ENCODE measurements at places on chromosomes 6 and 20.
A peak's percentile ranks its signal among the peaks of the same experiment; 100 is the strongest.

DNA sequence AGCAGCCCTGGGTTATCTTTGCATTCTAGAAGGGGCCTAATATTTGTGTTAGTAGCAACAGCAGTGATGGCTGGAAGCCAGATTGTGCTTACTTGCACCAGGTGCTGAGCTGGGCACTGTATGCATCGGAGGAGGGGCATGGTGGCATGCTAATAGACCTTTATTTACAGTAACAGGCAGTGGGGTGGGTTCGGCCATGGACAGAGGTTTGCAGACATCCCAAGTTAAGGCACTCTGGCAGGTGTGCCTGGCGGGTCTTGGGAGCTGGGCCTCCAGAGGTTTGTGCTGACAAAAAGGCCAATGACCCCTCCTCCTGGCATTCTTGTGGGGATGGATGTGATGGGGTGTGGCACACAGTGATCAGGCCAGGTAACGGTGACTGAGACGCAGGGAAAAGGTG, 39.0 kb upstream of the CD93 start:
- peak; percentile 74 for DNase-seq

- DNase-seq = no peak
Observed at GRCh38 chr6:44454198-44454597, 66.7 kb downstream of the CDC5L start.

DNA sequence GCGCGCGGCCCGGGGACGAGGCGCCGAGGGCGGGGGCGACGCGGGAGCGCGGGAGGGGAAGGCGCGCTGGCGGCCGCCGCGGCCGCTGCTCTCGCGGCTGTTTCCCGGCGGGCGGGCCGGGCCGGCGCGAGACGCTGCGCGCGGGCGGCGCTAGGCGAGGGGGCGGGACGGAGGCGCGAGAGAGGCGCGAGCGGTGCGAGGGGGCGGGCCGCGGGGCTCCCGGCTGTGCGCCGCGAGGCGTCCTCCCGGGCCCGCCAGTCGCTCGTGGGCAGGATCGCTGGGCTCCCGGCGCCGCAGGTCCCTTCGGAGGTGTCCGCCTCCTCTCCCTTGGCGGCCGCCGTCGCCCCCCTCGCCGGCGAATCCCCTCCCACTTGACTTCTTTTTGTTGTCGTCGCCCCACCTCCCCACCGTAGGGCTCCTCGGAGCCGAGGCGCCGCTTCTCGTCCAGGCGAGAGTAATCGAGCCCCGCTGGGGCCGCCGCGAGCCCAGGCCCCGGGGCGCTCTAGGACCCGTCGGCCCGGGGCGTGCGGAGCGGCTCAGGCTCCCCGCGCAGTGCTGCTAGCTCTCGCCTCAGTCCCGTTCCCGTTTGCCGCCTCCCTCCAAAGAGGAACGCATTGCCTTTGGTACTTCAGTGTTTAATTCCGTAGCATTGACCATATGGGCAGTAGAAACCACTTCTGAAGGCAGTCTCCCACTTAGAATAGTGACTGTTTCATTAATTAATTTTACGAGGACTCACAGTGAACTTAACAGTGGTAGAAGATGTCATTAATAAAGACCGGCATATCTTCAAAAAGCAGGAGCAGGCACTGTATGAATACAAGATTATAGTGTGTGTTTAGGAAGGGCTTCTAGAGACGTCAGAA, at the start of gene RANBP9:
TSS of gene RANBP9 (minus strand) at position 103 of the 866 bp plus-strand sequence. CDS start 330 bp downstream, outside the sequence.
- peak; percentile 92 for DNase-seq

GRCh38 chr6:146791930-146792329, 193.2 kb downstream of the ADGB start:
- DNase-seq = no peak

GRCh38 chr6:125728739-125729138, 20.7 kb upstream of the HEY2 start:
- no peak for DNase-seq

GRCh38 chr6:114040871-114041270, 69.9 kb upstream of the HDAC2 start:
- DNase-seq = no peak

GRCh38 chr6:152298848-152299735, 338.1 kb downstream of the SYNE1 start:
- peak; percentile 44 for DNase-seq

DNA sequence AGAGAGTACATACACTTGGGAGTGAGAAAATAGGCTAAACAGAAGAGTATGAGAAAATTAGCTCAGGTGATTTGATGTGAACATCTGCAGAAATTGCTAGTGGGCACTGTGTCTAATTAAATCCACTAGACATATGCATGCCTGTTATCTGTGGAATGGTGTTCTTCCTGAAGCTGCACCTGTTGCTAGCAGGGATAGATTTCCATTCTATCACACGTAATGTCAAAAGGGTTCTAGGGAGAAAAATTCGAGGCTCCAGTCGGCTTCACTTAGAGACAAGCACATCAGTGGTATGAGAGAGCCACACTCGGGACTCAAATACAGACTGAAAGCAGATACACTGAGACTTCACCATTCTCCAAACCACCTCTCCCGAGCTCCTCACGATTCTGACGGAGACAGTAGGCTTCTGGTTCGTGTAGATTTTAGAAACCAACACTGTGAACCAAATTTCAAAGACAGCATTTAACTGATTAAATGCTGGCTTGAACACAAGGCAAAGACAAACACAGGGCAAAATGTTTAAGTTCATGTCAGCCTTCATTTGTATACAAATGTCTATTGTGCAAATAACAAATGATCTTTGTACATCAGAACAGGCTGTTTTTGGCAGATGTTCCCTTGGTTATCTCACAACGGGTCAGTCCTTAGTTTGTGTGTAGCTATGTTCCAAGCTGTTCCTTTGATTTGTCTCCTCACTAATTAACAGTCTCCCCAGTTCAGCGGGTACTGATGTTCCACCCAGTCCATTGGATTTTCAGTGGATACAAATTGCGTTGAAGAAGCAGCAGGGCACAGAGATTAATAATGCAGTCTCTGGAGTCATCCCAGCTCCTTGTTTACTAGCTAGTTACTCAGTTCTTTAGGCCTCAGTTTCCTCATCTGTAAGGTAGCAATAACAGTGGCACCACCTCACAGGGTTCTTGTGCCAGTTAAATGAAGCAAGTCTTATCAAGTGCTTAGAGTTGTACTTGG, 131.0 kb upstream of the IFNGR1 start:
- DNase-seq = no peak

- peak; percentile 36 for DNase-seq
Observed at GRCh38 chr20:63830841-63831588, at the start of gene ZBTB46. ZBTB46 (minus strand) TSS chr20:63831264; CDS start chr20:63790757, 40,507 bp downstream.

DNA sequence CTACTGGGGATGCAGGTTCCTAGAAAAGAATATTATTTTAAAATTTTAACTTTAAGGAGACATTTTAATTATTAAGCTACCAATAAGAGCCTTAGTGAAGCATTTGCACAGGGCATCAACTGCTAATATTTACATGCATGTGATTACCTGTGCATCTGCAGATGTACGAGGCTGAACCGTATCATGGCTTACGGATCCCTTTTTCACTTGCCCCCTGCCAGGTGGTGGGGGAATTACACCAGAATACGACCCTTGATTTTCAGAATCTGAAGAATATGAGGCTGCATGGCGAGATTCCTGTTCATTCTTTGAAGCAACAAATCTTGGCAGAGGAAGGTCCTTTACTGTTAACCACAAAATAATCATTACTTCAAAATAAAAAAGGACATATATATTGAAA, 42.7 kb downstream of the REPS1 start:
- DNase-seq = peak; percentile 39

All from NAMALWA (cell line).